ENCODE measurements at places on chromosomes 1 and 21.

DNA sequence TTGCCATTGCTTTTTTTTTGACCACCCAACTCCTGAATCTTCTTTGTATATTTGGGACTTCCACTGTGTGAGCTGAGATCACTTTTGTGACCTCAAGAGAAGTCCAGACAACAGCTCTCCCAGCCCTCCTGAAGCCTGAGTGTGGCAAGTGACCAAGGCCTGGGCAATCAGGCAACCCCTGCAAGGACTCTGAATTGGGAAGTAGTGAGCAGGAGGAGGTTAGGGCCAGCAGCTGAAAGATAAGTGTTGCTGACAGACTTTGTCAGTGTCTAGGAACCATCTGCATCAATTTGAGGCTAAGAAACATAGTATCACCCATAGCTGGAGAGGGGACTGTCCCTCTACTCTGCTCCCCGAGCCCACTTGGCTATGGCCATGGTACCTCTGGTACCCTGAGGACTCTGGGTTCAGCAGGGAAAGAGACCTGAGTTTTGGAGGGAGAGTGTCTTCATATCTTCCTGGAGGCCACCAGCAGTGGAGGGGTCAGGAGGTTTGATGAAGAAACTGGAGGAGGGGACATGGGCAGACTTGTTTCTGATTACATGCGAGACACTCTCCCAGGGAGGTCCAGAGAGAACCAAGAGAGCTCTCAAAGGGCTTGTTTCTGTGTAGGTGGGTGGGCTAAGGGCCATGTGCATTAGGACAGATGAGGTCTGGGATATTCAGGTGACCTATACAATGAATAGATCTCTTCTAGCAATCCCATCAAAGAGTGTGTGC lies 147.0 kb upstream of the DNAH14 start:
- DNase-seq: no peak

DNA sequence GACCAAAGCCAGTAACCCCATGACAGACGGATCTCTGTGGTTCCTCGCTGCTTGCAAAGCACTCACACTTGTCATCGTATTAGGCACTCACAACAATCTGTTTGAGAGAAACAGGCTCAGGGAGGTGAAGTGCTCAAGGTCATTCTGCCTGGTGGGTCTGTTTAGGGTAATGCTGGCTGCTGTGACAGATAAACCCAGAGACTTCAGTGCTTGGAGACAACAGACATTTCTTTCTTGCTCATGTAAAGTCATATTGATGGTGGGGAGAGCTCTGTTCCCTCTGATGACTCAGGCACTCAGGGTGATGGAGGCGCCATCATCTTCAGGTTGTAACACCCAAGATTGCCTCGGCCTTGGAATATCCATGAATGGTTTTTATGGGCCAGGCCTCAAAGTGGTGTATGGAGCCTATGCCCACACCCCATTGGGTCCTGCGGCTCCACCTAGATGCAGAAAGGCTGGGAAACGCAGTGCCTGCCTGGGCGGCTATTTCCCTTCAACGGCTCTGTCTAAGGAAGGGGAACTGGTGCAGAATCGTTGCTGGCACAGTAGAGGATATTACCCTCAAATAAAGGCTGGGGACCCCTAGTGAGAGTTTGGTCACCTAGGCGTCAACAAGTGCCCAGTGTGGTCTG lies 71.6 kb upstream of the SELENON start:
- DNase-seq: no peak

DNA sequence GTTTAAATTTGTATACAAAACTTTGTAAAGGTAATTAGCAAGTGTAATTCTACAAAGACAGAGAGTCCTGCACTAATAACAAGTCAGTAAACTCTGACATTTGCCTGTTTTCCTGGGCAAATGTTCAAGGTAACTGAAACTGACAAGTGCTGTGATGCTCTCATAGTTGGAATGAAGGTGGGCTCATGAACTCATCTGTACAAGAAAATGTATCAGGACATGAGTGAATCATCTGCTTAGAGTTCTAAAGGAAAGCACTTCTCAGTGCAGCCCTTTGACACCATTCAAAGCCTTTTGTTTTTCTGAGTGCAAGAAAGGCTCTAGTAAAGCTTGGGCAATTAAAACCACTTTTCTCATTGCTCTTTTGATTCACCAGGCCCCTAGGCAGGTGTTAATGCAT lies 91.5 kb downstream of the UROD start:
- peak; percentile 2 for DNase-seq

DNA sequence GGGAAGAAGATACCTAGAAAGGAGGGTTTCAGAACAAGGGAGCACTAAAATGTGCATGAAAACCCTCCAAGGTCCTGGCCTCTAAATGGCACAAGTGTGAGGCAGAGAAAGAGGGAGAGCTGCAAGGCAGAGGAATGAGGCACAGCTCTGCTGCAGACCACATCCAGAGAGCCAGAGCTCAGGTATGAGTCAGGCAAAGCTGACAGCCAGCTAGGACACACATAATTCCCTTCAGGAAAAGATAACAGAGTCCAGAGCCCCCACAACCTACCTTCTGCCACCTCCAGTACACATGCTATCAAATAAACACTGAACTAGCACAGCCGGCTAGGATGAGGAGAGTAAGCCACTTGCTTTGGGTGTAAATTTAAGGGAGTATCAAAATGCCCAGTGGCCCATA lies 62.2 kb downstream of the HSF2BP start:
- peak; percentile 94 for DNase-seq

DNA sequence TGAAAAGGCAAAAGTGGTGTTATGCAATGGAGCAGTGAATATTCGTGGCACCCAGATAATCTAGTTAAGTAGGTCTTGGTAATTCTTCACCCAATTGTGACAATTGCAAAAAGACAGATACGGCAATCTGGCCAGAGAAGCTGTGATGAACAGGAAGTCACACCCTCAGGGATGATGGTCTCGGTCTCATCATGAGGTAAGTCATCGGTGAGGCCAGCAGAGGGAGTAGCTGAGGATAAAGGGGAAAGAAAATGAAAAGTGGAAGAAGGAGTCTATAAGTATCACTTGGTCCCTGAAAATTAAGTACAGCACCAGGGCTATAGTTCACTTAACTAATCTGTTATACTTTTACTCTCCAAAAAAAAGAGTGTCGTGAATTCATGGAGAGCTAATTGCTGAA lies 258.8 kb upstream of the NCAM2 start:
- no peak for DNase-seq

DNA sequence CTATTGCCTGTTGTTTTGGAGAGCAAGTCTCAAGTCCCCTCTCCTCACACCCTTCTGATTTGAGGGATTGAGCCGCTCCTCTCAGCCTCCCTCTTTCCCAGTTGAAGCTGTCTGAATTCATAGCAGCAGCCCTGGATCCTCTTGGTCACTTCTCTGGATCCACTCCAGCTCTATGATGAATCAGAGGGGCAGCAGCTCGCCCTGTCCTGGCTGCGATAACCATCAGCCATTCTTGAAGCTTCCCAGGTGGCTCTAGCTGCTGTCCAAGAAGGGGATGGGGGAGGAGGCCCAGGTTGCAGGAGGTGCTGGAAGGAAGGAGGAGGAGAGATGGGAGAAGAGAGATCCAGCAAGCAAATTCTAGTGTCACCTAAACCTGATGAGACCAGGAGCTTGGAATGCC lies 31.3 kb downstream of the WNT4 start:
- DNase-seq: no peak

DNA sequence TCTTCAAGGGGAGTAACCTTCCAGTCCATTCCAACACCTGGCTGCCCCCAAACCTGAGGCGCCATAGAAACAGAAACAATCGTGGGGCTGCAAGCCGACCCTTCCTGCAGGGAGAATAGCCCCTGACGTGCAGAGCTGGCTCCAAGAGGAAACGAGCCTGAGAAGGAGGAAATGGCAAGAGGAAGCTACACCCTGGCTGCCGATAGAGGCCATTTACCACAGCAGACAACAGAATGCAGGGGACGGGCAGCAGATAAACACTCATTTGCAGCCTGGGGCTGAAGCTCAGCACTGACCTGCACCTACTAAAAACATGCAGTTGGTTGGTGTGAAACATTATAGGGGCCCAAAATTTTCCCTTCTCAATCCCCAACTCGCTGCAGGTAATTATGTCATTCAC lies 8.7 kb upstream of the TDRD10 start:
- DNase-seq: no peak

DNA sequence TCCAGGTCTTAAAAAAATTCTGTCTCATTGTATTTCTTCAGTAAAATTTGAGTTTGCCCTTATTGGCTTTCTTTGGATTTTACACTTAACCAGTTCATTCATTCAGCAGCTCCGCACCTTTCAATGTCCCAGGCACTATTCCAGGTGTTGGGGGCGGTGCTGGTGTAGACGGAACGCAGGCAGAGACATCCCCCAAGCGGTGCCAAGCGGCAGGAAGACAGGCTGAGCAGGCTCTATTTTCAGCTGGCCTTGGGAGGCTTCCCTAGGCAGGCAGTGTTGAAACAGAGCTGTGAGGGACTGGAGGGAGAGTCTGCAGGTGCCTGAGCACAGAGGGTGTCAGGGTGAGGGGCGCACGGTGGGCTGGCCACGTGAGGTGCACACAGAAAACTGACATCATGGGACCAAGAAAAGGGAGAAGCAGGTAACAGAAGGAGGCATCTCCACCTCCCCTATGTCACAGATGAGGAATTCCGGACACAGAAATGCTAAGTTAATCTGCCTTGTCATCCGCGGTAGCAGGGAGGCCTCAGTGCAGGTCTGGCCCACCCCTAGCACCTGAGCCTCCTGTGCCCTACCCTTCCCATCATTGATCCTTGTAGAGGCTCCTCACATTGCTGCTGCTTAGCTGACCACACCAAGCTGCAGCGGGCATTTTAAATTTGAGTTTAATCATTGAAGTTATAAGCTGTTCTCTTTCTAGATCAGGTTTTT lies 40.8 kb downstream of the SLC37A1 start:
- no peak for DNase-seq

DNA sequence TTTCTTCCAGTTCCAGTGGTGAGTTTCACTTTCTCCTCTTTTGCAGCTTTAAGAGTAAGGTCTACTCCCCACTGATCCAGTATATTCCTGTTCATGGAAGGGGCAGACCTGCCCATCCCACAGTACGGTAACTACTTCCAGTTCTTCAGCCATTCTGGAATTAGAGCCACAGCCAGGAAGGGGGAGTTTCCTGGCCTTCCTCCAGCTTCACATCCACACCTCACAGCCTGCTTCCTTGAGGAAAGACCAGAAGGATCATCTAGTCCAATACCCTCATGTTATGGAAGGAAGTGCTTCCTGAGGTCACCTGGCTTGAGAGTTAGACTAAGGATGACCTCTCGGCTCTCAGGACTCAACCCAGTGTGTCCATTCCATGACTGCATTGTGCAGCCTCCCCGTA lies 597.8 kb downstream of the KIF26B start:
- no peak for DNase-seq

- DNase-seq: no peak
Observed at GRCh38 chr1:47630346-47630745, 192.5 kb downstream of the FOXD2 start.

DNA sequence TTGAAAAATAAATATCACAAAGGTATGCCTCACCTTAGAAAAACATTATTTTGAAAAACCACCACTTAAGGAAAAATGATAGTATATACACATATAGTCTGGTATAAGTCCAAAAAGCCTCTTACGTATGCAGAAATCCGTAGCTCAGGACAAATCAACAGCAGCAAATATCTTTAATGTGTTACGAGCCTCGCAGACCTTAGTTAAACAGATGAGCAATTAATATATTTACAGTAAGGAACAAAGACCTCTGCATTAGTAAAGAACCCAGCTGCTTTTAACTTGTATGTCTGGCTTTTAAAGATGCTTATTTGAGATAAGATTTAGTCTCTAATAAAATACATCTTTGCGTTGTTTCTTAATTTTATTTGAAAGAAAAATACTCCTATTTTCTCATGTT lies 79.9 kb upstream of the CHRM3 start:
- DNase-seq: no peak

- peak; percentile 99 for DNase-seq
Observed at GRCh38 chr1:39047374-39048229, 21.5 kb downstream of the NDUFS5 start.

DNA sequence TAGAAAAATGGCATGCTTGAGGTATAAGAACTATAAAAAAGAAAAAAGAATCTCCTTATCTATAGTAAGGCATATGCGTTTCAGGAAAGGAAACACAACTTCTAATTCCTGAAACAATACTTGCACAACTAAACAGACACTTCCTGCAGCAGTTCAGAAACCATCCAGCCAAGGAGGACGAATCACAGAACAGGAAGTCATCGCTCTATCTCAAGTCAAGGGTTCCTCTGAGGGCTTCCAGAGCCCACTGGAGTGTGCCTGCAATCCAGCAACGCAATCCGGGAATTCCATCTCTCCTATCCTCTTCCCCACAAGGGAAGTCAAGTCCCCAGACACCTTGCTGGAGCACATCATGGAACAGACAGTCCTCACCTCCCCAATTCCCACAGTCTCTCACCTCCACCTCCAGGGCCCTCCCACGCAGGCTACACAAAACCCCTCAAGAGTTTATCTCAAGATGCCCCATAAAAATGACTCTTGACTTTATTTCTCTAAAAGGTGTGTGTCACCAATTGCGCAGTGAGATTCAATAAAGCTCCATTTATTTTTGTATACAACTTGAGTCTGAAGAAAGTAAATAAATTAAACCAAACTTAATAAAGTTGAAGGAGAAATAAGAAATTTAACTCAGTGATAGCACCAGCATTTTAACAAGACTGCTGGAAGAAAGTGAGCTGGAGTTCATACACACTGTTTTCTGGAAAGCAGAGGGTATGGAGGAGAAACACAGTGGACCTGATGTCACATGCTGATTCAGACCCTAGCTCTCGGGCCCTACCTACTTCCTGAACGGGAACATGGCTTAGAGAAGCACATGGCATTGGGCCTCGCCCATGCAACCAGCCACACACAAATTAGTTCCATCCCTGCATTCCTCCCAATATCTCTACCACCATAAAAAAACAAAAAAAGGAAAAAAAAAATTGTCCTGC lies 39.9 kb downstream of the SIPA1L2 start:
- peak; percentile 56 for DNase-seq

GRCh38 chr1:112418099-112418892 lies 22.3 kb downstream of the CTTNBP2NL start:
- no peak for DNase-seq

DNA sequence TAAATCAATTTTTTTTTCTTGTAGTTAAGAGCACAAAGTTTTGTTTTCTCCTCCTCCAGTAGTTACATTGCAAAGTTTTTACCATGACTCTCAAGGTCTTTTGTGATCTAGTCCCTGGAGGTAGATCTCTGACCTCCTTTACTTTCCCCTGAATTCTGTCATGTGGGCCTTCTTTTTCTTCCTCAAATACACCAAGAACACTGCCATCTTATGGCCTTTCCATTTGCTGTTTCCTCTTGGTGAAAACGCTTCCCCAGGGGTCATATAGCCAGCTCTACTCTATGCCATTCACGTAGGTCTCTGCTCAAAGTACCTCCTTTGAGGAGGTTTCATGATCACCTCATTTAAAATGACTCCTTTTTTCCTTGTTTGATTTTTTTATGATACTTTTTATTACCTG lies 2.7 kb downstream of the DDX20 start:
- no peak for DNase-seq

GRCh38 chr1:207321790-207322645 lies 540 bp downstream of the CD55 start:
- no peak for DNase-seq

- peak; percentile 39 for DNase-seq
Observed at GRCh38 chr1:21077085-21077484, 99.6 kb downstream of the EIF4G3 start.

Data from RCC 7860 (cell line).